ENCODE measurements at places on chromosomes 5 and 9.

DNA sequence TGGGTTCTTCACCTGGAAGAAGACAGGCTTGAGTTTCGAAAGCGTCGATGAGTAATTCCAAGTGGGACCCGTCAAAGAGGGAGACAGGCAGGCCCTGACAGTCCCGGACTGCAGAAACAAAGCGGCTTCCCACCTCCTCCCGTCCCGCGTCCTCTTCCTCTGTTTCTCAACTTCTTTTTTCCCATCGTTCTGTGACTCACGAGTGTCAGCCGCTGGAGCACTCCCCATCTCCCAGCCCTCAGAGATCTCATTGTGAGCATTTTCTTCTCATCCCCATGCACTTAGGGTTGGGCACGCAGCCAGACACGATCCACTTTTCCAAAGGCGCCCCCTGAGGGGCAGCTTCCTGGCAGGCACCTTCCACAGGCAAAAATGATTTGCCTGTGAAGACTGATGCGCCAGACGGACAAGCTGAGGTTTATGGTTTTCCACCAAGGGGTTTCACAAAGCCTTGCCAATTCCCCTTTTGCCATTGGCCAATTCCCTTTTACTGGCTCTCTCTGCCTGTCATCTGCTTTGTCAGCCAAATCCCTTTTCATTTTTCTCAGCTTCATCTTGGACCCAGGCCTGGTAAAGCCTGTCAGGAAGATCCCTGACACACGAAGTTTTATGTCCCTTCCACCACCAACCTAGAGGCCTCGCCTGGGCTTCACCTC, 86.5 kb upstream of the ANKRD55 start:
- no peak for DNase-seq

DNA sequence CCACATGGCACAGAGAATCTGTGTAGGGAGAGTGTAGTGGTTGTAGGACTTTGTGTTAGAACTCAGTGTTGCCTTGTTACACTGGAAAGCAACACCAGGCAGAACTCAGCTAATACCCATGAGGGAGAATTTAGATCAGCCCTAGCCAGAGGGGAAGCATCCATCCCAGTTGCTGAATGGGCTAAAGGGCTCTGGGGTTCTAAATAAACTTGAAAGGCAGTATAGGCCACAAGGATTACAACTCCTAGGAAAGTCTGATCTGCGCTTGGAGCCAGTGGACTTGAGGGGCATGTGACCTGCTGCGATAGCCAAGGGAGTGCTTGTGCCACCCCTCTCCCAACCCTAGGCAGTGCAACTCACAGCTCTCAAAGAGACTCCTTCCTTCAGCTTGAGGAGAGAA, 26.9 kb downstream of the PTGS1 start:
- no peak for DNase-seq

- no peak for DNase-seq
These were observed 236.4 kb downstream of the FANCC start for GRCh38 chr9:95080961-95081647.

GRCh38 chr5:28254846-28255245, 1216.5 kb upstream of the CDH9 start:
- no peak for DNase-seq

DNA sequence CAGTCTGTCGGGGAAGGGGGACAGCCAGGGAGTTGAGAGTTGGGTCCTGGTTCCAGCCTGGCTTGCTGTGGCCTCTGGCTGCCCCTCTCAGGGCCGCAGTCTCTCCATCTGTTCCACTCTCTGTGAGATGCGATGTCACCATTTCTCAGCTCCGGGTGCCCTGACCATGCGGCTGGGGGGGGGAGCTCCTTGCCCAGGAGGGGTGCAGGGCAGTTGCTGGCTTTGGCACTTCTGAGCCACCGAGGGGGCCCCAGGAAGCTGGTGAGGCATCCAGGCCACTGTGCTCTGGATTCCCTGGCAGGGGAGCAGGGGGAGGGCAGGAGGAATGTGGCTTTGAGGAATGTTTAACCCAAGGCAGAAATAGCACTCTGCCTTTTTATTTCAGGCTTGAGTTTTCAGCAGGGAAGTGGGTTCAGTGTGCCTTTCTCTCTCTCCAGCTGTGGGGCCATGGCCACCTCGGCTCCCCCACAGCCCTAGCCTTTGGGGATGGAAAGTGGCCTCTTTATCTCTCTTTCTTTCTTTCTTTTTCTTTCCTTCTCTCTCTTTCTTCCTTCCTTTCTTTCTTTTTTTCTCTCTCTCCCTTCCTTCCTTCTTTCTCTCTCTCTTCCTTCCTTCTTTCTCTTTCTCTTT, 11.0 kb downstream of the NCS1 start:
- DNase-seq = no peak

DNA sequence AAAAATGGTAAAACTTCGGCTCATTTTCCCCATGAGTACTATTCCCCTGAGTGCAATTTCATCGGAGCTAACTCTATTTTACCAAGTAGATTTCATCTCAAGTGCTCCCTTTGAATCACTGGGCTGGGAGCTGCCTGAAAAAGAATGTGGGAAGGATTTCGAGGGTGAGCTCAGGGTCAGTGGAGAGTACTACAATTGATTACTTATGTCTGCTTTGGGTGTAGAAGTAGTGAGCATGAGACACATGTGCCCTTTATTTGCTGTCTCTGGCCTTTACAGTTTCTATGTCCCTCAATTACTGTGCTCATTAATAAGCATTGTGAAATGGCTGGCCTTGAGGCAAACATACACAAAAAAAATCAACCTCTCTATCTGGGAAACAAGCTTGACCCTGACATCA, 172.7 kb upstream of the RFX3 start:
- DNase-seq = no peak

DNA sequence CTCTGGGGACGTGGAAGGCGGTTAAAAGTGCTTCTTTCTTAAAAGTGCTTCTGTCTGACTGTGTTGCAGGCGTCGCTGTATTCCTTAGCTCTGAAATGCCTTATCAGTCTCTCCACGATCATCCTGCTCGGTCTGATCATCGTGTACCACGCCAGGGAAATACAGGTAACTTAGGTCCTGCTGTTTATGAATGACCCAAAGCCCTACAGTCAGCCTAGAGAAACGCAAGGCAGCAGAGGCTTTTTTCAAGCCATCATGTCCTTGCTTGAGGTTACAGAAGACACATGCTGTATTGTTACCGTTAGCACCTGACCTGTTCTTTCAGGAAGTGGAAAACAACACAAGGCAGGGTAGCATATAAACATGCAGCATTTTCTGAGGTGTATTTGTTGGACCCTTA, 2.0 kb downstream of the KCNN2 start:
- no peak for DNase-seq

DNA sequence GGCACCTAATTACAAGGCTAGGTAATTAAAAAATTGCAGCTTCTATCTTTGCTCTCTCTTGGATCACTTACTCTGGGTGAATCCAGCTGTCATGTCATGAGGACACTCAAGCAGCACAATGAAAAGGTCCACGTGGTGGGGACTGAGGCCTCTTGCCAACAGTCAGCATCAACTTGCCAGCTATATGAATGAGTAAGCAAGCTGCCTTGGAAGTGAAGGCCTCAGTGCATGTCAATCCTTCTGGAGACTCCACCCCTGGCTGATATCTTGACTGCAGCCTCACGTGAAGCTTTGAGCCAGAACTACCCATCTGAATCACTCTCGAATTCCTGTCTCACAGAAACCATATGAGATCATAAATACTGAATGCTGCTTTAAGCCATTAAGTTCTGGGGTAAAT, 140.5 kb downstream of the SNX18 start:
- DNase-seq = no peak

DNA sequence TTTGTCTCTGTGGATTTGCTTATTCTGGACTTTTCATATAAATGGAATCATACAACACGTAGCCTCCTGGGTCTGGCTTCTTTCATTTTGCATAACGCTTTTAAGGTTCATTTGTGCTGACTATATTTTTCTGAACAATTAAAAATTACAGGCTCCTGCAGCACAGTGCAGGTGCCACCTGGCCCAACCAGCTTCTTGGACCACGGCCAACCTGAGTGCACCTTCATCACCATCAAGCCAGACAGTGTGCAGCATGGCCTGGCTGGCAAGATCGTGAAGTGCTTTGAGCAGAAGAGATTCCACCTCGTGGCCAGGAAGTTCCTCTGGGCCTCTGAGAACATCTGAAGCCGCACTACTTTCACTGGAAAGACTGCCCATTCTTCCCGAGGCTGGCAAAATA, 53.5 kb upstream of the COL15A1 start:
- no peak for DNase-seq

- DNase-seq = no peak
These were observed 62.0 kb downstream of the GAPVD1 start for GRCh38 chr9:125323615-125324014.

GRCh38 chr5:149913436-149914419, 30.9 kb downstream of the PDE6A start:
- DNase-seq = no peak

DNA sequence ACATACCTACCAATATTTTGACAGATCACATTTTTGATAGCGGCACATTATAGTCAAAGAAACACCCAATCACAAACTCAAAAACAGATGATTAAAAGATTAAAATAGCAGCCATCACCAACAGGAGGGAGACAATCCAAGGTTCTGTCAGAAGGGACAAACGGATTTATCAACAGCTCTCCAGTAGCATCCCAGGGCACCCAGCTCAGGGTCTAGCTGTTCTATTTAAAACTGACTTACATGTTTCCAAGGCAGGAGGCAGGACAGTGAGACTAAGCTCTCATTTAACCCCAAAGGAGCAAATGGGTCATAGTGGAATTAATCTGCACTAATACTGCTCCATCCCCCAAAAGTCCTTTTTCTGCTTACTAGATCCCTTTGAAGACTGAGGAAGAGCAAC, 3.2 kb downstream of the AGTPBP1 start:
- no peak for DNase-seq

- no peak for DNase-seq
These were observed 77.4 kb upstream of the NR5A1 start for GRCh38 chr9:124584631-124585030.

DNA sequence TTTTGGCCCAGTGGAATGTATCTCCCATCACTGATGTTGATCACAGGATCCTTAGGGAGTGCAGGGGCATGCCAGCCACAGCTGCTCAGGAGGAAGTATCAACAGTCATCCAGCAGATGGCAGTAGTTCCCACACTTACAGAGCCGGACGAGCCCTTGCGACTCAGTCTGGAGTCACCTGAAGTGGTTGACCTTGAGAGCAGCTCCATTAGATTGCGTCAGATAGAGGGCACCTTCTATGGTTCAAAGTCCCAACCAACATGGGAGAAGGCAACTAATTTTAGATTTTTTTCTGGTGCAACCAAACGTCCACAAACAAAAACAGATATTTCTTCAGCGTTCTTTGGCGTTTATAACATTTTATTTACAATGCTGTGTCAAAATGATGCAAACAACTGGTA, 124.5 kb downstream of the EGFLAM start:
- DNase-seq = peak; percentile 2

DNA sequence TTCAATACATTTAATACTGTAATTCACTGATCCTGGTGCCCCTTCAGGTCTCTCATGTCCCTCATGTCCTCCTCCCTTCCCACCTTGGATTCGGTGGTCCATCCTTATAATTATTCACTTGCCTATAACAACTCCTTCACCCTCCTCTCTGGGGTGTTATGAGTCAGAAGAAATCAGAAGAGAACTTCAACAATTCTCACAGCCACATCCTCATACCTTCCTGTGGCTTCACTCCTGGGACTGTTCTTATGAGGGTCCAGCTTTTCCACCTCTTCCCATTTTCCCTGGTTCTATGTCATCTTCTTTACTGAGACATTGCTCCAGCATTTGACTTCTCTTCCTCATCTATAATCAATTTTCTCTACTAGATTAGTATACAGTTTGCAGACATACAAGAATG, 406.1 kb downstream of the NR2F1-AS1 start:
- DNase-seq = no peak

DNA sequence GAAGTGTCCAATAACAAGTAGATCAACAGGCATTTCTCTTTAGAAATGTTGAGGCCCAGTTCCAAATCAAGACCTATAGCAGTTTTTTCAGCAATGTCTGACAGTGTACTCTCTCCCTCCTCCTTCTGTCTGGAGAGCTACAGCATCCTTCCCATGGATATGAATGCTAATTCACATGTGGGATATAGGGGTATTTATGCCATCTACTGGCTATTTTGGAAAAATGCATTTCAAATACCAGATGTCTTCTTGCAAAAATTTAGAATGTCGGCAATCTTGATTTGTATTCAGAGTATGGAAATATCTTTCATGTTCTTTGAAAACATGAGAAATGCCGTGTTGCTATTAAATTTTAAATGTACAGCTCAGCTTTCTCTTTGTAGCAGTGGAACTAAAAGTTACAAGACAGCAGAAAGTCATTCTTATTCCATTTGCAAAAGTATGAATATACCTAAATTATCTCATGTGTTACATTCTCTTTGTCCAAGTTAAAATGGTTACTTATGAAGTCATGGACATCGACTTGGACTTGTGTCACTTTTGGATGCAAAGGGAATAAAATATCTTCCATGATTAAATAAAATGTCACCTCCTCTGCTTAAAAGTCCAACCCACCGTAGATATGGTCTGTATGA, 647.8 kb downstream of the TAF11L14 start:
- DNase-seq = no peak

DNA sequence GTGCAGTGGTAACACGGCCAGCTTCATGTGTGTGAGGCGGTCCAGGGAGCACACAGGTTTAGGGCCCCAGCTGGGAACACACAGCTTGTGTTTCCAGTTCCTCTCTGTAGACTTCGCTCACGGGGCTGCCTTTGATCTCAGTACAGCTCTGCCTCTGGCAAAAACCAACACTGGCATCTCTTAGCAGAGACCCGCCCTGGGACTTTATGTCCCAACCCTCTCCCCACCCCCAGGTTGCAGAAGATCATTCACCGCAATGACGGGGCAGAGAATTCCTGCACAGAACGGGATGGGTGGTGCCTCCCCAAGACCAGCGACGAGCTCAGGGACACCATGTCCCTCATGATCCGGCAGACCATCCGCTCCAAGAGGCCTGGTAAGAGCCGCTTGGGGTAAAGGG, 5.2 kb upstream of the CEL start:
- DNase-seq = no peak

GRCh38 chr5:124663101-124663506, 83.3 kb downstream of the ZNF608 start:
- DNase-seq = no peak

DNA sequence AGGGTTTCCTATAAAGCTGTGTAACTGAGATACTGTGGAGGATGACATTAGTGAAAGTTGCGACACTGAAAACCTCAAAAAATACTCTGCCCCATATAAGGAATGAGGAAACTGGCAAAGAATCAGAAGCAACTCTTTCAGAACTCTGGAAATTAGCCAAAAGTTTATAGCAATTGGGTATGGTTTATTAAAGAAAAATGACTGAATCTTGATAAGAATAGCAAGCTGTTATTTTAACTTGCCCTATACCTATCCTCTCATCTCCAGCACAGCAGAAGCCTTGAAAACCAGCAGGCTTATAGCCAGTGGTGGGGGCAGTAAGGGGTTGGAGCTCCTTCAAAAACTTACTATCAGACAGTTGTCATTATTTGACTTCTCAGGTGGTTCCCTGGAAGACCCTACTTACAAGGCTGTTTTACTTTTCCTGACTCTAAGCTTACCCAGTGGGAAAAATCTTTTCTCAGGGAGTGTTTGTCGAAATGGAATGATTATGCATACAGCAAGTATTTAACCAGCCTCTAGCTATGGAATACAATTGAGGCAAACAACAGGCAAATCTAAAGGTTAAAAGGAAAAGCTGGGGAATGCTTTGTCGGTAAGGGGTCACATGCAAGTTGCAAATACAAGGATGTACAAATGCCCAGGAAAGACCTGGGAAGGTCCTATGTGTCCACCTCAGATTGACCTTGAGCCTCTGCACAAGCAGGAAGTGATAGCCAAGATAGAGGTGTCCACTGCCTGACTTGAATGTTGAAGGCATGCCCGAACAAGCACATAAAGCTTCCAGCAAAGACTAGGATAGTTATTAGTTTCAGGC, 21.0 kb upstream of the FAM151B start:
- DNase-seq = no peak

All from T follicular helper cell (primary cell).